ENCODE measurements at places on chromosomes 3 and 15. TPM values are rescaled to one million over a fixed set of nuclear protein-coding genes. Genes with fewer than 3 reads are reported as not detected.

- peaks cover 20% of the 10 kb centered on the region for H3K4me1 ChIP-seq
- DNase-seq, result no peak
- no peak overlapping the region for H3K27ac ChIP-seq
- H3K4me3 ChIP-seq, result no peak overlapping the region
Measured at GRCh38 chr3:183822631-183823030, 2.7 kb downstream of the MAP6D1 start.

DNA sequence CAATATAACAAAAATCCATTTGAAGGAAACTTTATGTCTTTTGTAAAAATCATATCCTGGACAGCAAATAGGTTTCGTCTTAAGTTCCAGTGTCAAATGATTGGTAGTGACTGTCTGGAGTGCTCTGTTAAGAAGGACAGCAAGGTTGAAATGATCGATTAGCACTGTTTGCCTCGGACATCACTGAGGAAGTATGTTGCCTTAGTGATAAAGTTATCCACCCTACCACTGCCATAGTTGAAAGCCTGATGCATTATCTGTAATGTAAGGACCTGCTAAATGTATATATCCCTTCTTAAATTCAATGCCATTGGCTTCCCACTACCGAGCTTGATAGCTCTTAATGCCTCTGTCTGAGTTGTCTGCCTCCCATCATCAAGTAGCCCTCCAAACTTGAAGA lies 70.0 kb downstream of the CFAP20DC start:
- H3K4me3 ChIP-seq, result no peak overlapping the region
- no peak for DNase-seq
- no peak overlapping the region for H3K27ac ChIP-seq
- no peaks in the 10 kb centered on the region for H3K4me1 ChIP-seq

DNA sequence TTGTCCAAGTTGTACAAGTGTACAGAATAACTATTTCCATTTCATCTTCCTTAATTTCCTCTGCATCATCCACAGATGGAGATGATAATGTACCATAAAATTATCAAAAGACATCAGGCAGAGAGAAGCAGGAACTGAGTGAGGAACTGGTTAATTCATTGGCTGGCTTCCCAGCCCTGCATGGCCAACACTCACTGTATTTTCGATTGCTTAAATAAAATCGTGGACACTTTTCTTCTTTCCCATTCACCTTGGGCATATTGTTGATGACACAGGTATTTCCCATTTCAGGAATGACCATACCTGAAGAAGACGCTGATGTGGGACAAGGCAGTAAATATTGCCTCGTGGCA lies 144.2 kb upstream of the ABHD17C start:
- DNase-seq, result no peak
- peaks cover 13% of the 10 kb centered on the region for H3K27me3 ChIP-seq
- H3K4me1 ChIP-seq, result no peaks in the 10 kb centered on the region
- no peak overlapping the region for H3K4me3 ChIP-seq
- no peak overlapping the region for H3K27ac ChIP-seq

GRCh38 chr3:9101286-9101685 lies 138.0 kb upstream of the RAD18 start:
- no peak overlapping the region for H3K4me3 ChIP-seq
- no peak overlapping the region for H3K27ac ChIP-seq
- DNase-seq, result no peak
- no peaks in the 10 kb centered on the region for H3K36me3 ChIP-seq

- no peaks in the 10 kb centered on the region for H3K27me3 ChIP-seq
- H3K4me3 ChIP-seq, result peak overlapping the region; percentile 3
- H3K27ac ChIP-seq, result peak overlapping the region; percentile 59
- H3K4me1 ChIP-seq, result peaks cover 42% of the 10 kb centered on the region
- H3K36me3 ChIP-seq, result no peaks in the 10 kb centered on the region
- DNase-seq, result peak; percentile 79
Measured at GRCh38 chr3:187101184-187102072, 37.9 kb downstream of the RPL39L start.

- no peak for DNase-seq
- H3K4me1 ChIP-seq, result peaks cover 31% of the 10 kb centered on the region
- no peaks in the 10 kb centered on the region for H3K36me3 ChIP-seq
- H3K4me3 ChIP-seq, result no peak overlapping the region
Measured at GRCh38 chr15:62482785-62483429, 317.8 kb upstream of the C2CD4B start.

DNA sequence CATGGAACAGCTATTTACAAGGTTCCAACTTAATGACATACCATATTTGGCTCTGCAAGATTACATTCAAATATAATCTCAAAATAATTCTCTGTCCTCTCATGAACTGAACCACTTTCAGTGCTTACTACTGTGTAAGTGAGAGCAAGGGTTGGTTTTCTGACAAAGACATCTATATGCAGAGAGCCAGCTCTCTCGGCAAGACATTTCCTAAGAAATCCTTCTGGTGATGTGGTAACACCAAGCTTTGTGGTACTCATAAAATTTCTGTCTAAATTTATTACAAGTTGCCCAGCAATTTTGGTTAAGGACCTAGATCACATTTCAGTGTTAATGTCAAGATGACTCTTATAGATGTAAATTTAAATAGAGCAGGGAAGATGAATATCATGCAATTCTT lies 184.9 kb downstream of the GAP43 start:
- DNase-seq, result no peak
- peaks cover 5% of the 10 kb centered on the region for H3K27me3 ChIP-seq
- H3K36me3 ChIP-seq, result no peaks in the 10 kb centered on the region
- no peak overlapping the region for H3K4me3 ChIP-seq
- H3K4me1 ChIP-seq, result no peaks in the 10 kb centered on the region

GRCh38 chr3:142088522-142088921 lies 60.8 kb downstream of the TFDP2 start:
- no peaks in the 10 kb centered on the region for H3K27me3 ChIP-seq
- no peak overlapping the region for H3K27ac ChIP-seq
- H3K4me3 ChIP-seq, result no peak overlapping the region

DNA sequence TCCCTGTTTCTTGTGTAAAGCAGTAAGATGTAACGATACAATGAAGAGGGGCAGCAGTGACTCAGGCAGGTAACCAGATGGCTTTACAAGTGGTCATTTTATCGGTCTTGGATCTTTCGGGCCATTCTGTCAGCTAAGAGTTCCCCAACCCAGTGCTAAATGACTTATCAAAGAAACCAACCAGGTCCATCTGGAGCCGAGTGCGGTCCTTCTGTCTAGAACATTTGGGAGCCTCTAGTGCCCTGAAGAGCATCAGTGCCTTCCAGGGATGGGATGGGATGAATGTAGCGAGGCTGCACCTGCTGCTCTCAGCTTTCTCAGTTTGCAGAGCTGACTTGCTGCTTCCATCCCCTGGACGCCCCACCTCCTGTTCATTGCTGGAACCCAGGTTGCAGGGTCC lies 131.7 kb upstream of the AGBL1 start:
- H3K4me3 ChIP-seq, result no peak overlapping the region
- DNase-seq, result no peak
- H3K27me3 ChIP-seq, result peaks cover 8% of the 10 kb centered on the region
- no peaks in the 10 kb centered on the region for H3K4me1 ChIP-seq

DNA sequence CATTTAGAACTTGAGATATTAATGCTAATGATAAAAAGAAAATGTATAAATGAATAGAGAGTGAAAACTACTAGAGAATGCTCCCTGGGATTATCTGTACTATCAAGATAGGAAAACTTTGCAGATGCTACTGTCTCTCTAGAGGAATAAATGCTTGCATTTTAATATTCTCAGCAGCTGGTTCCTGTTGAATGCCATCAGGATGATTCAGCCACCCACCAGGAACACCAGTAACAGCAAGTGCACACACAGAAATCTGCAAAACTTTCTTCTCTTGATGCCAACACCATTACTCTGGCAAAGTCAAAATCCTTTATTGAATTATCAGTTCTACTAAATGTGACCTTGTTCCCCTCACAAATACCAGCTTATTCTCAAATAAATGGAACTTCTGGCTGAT lies 148.4 kb downstream of the TIGIT start:
- no peaks in the 10 kb centered on the region for H3K27me3 ChIP-seq
- no peak overlapping the region for H3K4me3 ChIP-seq
- no peaks in the 10 kb centered on the region for H3K36me3 ChIP-seq
- no peak overlapping the region for H3K27ac ChIP-seq
- DNase-seq, result no peak

The EBLN2 gene
- 1.4 TPM for total RNA-seq

The GABRB3 gene
- 0.94 TPM for total RNA-seq

The FRMD4B gene
- 31.0 TPM for total RNA-seq

The THSD4 gene
- 212 TPM for total RNA-seq

The TTLL13 gene
- total RNA-seq, result not detected

The GOLGA8J gene
- not detected for total RNA-seq

The SERPINI1 gene
- 10.7 TPM for total RNA-seq

The TM4SF18 gene
- total RNA-seq, result 4.1 TPM

The TRIM42 gene
- not detected for total RNA-seq

The A4GNT gene
- total RNA-seq, result not detected

The ARGFX gene
- not detected for total RNA-seq

The GRIP2 gene
- total RNA-seq, result 13.2 TPM

Data from heart right ventricle (tissue), 16 donors.